KG1 (cell line): ENCODE measurements at places on chromosomes 1 and 21.

DNA sequence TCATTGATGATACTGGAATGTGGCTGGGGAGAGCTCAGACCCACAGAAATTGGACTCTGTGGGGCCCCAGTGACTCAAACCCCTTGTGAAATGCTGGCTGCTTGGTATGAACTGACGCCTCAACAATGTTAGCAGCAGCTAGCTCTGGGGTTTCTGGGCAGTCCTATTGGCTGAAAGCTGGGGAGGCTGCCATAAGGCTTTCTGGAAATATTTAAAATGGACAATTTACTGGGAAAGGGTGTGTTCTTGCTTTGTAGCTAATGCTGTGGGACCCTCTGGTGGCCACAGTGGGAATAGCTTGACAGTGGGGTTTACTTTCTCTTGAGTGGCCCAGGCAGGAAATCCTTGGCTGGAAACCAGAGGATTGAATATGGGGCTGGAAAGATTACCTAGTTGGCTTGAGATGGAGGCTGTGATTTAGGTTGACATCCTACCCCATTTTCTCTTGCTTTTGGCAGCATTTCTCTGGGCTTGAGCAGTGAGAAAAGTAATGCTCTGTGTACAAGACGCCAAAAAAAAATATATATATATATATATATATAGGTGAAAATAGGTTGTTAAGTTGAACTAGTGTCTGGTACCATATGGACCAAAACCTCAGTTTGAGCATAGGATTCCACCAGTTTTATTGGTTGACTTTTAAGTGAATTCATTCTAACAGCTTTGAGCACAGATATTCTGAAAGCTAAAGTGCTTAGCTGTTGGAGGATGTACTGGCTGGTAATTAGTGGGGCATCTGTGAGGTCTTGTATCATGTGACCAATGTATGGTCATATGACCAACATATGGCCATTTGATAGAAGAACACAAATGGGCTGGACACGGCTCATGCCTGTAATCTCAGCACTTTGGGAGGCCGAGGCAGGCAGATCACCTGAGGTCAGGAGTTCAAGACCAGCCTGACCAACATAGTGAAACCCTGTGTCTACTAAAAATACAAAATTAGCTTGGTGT, 8.2 kb upstream of the S100A10 start:
- peak; percentile 61 for DNase-seq

DNA sequence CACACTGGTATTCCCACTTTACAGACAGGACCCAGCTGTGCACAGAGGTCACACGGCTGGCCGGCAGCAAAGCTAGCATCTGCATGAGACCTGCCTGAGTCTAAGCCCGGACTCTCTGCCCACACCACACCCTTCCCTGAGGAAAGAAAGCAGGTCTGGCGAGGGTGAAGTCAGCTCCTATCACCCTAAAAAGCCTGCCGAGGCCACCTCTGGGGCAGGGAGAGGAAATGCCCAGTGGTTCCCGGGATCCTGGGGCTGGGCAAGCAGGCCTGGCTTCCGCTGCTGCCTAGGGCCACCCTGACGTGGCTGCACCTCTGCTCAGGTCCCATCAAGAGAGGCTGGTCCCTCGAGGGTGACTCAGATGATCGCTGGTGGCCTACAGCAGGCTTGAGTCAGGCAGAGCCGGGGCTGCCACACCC, 42.2 kb downstream of the RAP1GAP start:
- no peak for DNase-seq

DNA sequence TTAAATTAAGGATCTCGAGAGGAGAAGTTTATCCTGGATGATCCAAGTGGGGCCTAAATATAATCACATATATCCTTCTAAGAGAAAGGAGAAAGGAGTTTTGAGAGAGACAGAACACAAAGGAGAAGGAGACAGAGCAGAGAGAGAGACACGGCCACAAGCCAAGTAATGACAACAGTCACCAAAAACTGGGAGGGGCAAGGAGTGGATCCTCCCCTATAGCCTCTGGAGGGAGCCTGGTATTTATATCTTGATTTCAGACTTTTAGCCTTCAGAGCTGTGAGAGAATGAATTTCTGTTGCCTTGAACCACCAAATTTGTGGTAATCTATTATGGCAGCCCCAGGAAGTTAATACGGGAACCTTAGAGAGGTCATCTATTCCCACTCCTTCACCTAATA, 49.5 kb upstream of the CD1D start:
- DNase-seq = no peak

DNA sequence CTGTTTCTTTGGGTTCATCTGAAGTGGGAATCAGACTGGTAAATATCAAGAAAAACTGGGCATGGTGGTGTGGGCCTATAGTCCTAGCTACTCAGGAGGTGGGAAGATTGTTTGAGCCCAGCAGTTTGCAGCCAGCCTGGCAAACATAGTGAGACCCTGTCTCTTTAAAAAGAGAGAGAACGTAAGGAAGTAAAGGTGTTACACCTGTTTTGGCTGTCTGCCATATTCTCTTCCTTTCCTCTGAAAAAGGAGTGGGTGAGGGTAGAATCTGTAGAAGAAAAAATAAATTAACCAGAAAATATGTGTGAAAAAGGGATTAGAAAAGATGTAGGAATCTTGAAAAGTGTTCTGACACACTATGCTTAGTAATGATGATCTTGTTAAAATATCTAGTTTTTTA, 20.0 kb downstream of the AHCYL1 start:
- no peak for DNase-seq

DNA sequence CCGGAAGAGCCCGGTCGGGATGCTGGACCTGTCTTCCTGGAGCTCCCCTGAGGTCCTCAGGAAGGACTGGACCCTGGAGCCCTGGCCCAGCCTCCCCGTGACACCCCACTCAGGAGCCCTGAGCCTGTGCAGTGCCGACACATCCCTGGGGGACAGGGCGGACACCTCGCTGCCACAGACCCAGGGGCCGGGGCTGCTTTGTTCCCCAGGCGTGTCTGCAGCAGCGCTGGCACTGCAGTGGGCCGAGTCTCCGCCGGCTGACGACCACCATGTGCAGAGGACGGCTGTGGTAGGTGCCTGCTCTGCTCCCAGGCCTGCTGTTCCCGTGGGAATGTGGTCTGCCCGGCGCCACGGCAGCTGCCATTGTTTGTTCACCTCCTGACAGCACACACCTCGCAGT, 42.1 kb upstream of the DIP2A start:
- no peak for DNase-seq

DNA sequence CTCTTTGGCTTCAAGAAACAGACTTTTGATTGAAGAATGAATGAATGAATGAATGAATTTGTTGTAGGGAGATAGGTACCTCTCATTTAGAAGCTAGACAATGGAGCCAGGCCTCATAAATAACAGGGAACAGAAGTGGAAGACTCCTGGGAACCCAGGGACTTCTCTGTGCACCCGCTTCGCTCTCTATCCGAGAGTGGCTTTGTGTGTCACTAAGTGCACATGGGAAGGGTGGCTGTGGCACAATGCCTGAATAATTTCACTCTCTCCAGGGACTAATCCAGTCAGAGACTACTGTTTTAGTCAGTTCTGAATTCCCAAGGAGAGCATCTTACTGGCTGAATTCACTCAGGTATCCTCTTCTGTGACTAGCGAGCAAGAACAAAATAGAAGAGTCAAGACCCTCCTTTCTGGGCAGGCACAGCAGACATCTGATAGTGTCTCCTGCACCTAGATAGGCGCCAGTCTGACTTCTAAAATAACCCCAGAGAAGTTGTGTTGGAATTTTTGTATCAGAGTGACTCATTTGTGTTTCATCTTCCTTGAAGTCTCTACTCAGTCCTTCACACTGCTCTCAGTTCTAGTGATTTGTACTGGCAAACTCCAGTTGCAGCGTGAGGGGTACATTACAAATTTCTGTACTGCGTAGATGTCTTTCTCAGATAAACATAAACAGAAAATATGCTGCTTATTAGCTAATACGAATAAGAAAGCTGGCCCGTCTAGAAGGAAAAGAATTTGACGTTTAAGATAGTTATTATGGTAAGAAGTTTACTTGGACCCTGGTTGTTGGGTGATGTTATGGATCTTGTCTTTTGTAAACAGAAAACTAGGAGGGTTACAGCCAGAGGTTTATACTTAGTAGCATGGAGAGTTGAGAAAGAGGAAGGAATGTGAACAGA, 34.0 kb downstream of the BACH1 start:
- no peak for DNase-seq

DNA sequence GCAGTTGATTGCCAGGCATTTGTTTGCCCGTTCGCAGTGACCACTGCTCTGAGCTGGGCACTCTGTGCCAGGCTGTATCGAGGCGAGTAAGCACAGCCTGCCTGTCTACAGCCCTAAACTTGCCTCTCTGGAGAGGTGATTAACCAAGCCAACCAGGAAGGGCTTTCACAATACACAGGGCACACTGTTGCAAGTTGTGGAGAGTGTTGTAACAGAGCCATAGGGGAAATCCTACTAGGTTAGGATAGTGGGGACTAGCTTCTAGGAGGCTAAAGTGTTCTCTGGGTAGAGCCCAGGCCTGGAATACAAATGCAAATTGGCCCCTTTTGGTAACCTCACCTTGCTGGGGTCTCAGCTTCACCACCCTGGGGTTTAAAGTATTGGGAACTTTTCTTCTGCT, 23.8 kb downstream of the PRDM2 start:
- DNase-seq = no peak

DNA sequence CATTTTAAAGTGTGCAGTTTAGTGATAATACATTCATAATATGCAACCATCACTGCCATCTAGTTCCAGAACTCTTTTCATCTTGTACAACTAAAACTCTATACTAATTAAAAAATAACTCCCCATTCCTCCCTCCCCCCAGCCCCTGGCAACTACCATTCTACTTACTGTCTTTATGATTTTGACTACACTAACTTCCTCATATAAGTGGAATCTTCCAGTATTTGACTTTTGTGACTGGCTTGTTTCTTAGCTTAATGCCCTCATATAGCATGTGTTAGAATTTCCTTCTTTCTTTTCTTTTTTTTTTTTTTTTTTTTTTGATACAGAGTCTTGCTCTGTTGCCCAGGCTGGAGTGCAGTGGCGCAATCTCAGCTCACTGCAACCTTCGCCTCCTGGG, 1.4 kb upstream of the NVL start:
- DNase-seq = no peak

DNA sequence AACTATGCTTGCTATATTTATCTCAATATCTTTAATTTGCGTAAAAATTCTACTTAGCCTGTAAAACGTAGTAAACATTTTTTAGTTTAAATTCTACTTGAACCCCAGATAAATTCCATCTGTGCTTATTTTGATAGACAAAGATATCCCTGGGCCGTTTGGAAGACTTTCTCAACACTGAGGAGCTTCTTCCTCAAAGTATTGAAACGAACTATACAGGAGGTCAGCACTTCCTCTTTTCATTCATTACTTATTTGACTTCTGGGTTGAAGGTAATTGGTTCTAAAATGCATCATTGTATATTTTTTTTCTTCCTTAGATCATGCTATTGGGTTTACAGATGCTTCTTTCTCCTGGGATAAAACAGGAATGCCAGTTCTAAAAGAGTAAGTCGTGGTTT, 74.7 kb downstream of the HSPA13 start:
- peak; percentile 18 for DNase-seq

- no peak for DNase-seq
These were observed 184.3 kb upstream of the CACYBP start for GRCh38 chr1:174815474-174815908.

GRCh38 chr1:234571702-234572101, 38.3 kb downstream of the IRF2BP2 start:
- no peak for DNase-seq

- no peak for DNase-seq
These were observed 267.8 kb downstream of the C1orf94 start for GRCh38 chr1:34444516-34444915.

DNA sequence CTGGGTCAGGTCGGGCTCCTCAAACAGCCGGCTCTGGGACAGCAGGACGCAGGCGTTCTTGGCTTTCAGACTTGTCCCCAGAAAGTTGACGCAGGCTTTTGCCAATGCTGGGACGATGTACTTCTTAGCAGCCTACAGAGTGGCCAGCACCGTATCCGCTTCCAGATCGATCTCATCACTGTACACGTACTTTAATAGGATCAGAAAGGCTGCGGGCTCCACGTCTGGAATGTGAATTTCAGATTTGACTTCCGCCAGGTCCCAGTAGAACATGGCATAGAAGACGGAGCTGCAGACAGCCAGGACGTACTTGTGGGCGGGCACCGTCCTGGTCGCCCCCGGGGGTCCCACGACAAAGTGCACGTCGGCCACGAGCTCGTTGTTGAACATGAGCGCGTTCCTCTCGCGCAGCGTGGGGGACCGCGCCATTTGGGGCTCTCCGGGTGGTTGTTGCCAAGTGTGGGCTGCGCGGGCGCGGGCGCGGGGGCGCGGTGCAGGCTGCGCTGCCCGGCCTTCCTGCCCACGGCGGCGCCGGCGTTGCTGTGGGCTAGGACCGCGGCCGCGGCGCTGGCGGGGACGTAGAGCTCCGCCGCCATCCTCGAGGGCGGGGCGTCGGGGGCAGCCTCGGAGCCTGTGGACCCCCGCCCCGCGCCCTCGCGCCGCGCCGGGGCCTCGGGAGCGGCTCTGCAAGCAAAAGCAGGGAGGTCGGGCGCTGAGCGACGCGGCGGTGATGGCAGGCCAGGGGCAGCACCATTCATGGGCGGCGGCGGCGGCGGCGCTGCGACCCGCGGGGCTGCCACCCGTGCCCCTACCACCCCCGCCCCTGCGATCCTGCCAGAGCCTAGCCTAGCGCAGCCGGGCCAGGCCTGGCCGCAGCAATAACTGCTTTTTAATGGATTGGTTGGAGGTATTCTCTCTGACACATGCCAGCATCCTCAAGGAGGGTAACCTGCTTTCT, 10.6 kb downstream of the CNR2 start:
- no peak for DNase-seq

DNA sequence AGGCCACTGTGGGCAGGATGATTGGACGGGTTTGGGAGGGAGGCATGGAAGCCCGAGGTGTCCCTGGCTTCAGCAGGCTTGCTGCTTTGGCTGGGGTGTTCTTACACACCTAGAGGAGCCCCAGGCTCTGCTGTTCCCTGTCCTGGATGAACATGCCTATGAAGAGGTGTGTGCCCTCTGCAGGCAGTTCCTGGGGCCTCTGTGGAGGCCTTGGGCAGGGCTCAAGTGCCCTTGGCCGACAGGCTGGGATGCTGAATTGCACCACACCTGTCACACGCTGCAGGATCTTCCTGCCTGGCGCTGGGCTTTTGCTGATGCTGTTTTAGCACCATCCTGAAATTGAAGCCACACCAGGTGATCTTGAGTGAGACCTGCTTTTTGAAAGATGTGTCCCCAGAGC, 415.0 kb upstream of the VAMP3 start:
- DNase-seq = no peak

DNA sequence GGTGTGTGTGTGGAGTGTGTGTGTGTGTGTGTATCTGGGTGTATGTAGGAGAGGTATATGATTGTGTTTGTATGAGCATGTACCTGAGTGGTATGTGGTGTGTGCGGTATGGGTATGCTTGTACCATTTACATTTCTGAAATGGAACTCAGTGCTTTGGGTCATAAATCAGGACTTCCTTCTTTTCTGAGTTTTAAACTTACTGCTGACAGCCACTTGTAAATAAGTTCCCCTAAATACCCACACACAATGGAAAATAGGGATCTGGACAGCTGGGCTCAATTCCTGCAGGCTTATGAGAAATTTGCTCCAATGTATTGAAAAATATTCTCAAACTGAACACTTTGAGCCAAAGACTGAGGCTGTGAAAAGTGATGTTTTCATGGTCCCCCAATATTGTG, 293.6 kb downstream of the HLX start:
- no peak for DNase-seq

- DNase-seq = peak; percentile 71
These were observed 115.4 kb upstream of the RAB4A start for GRCh38 chr1:229155472-229155871.

GRCh38 chr1:6185151-6185550, 5.0 kb upstream of the CHD5 start:
- no peak for DNase-seq

- no peak for DNase-seq
These were observed 112.3 kb downstream of the TSEN15 start for GRCh38 chr1:184163674-184164465.
